ENCODE measurements at places on chromosomes 1 and 21.

- DNase-seq, result no peak
These were observed 21.9 kb upstream of the EPS8L3 start for GRCh38 chr1:109785446-109786111.

GRCh38 chr1:74005533-74005932, 192.4 kb downstream of the LRRIQ3 start:
- DNase-seq, result no peak

- DNase-seq, result no peak
These were observed 231.2 kb downstream of the DSCAM start for GRCh38 chr21:40615505-40616376.

DNA sequence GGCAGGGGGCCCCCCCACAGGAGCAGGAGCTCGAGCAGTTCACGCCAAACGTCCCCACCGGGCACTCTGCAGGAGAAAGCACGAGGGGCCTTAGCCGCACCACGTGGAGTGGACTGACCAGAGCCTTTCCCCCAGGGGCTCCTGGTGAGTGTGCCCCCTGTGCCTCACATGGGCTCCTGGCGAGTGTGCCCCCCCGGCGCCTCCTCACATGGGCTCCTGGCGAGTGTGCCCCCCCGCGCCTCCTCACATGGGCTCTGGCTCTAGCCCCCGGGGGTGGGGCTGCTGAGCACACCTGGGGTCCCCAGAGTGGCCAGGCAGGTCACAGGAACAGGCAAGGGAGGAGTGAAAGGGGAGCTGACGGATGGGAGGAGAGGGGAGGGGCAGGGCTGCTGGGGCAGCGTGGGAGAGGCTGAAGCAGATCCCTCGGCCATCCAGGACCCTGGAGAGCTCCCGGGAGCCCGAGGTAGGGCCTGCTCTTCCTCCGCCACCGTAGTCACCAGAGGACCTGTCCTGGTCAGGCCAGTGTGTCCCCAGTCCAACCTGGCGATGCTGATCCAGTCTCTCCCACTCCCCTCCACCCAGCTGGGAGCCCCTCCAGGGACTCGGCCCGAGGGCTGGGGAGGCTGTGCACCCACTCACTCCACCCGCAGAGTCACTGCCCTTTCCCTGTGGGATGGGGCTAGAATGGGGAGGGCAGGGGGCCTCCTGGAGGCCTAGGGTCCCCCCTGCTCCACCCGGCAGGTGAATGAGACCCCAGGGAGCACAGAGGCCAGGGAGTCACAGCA, 47.6 kb downstream of the ARHGEF16 start:
- peak; percentile 42 for DNase-seq

GRCh38 chr1:92480813-92481598, 5.7 kb downstream of the GFI1 start:
- DNase-seq, result no peak

GRCh38 chr21:44283948-44284347, 1.7 kb upstream of the AIRE start:
- no peak for DNase-seq

GRCh38 chr21:37939251-37939650, 23.0 kb upstream of the KCNJ6 start:
- DNase-seq, result no peak

DNA sequence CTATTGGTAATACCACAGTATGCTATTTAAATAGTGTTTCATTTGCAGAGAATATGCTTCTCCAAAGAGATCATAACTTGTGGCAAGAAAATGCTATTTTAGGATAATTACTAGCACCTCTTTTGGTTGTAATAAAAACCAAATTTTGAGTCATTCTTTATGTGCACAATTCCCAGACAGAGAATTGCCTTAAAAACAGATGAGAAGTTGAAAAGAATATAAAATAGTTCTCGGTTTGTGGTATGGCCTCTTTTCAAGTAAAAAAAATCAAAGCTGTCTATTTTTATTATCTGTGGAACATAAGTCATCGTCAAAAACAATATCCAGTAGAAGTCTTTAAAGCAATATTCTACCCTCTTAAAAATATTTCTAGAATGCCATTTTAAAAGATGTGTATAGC, 185.9 kb downstream of the GREM2 start:
- no peak for DNase-seq

- no peak for DNase-seq
These were observed 156.9 kb upstream of the GJB5 start for GRCh38 chr1:34597877-34598514.

DNA sequence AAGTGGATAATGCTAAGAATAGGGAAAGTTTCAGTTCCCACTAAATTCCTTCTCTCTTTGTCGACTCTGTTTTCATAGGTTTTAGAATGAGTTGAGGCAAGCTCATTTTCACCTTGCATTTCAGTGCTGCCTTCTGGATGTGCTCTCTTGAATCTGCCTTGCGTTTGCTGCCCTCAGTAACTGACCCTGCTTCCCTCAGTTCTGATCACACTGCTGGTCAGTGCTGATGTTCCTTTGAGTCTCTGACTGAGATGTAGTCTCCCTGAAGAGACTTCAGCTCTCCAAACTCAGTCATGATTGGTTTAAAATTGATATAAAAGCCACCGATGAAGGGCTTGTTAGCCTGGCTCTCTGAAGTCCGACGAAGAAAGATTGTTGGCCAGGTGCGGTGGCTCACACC, 25.2 kb upstream of the HMGN1 start:
- no peak for DNase-seq

GRCh38 chr1:206419250-206419649, 51.0 kb upstream of the IKBKE start:
- no peak for DNase-seq

DNA sequence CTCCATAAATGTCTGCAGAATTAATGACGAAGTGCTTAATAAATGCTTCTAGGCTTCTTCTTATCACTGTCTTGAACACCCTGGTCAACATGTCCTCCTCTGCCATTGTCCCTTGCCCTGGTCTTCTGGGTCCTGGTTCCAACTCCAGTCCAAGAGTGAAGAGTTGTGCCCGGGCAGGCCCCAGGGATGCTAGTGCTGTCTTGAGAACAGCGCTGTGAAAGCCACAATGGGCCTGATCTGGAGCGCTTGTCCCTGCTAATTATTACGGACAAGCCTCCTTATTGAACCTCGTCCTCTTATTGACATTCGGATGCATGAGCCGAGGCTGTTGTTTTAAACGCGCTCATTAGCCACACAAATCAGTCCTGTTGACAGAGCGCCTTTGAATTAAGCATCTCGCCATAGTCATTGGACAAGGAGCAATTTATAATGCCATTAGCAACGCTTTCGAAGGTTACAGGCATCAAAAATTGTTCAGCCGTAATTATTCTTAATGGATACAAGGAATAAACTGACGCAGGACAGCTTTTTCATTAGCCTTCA, 211.6 kb upstream of the POU3F1 start:
- DNase-seq, result no peak

DNA sequence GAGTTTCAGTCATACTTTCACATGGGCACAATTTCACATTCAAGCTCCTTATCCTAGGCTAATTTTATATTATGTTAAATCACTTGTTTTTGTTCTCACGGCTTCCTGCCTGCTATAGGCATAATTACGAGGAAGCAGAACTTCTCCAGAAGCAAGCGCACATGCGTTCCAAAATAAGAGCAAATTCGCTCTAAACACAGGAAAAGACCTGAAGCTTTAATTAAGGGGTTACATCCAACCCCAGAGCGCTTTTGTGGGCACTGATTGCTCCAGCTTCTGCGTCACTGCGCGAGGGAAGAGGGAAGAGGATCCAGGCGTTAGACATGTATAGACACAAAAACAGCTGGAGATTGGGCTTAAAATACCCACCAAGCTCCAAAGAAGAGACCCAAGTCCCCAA, at the start of gene CORT:
TSS of gene CORT (plus strand) at position 281 of the 400 bp plus-strand sequence. CDS start 193 bp downstream, outside the sequence.
- no peak for DNase-seq

DNA sequence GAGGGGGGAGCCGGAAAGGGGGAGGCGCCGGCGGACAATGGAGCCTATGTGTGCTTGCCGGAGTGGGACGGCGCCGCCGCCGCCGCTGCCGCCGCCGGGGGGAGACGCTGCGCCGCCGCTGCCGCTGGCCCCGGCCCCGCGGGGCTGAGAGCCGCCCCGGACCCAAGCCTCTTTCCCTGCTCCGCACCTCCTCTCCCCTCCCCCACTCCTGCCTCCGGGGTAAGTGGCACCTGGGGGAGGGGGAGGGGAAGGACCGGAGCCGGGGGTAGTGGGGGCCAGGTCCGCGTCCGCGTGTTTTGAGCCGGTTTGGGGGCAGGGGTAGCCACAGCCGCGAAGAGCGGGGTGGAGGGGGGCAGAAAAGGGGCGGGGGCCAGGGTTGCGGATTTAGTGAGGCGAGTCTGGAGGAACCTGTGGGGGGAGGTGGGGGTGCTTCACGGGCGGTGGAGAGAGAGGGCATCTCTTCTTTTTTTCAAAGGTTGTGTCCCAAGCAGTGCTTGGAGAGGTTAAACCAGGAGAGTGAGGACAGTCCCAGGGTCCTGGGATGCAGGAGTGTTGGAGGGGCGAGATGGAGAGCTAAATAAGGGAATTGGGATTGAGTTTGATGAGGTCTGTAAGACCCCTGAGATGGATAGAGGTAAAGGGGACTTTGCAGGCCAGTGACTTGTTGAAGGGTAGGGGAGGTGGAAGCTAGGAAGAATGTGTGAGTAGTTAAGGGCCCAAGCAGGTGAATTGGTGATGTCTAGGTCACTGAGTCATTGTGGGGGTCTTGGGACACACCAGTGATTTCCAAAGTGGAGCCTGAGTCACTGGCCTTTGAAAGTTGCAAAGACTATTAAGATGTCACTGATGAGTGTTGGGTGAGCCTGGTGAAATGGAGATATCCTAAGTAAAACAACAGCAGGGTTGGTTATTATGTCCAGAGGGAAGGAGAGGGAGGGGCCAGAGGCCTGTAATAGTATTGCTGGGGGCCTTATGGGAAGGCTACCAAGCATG, 59.1 kb downstream of the BCL9 start:
- DNase-seq, result no peak

DNA sequence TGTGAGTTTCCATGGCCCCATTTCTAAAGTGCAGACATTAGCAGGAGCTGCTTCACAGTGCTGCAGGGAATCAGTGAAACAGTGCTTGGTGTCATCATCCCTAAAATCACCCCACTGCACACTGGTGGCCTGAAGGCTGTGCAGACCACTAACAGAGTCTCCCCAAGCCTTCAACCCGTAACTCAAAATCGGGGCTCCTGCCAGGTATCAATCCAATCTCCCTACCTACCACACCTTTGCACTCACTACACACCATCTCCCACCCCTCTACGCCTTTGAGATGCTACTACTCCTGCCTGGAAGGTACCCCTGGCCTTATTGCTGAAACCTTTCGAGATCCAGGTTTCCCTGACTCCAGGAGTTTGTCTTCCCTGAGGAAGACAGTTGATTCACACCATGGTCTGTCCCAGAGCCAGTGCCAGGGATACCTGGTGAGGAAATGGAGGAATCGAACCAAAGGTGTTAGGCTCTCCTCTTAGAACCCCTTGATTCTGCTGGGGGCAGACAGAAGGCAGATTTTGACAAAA, 25.5 kb downstream of the SLC2A1 start:
- DNase-seq, result no peak

GRCh38 chr1:235325139-235325538, 2.8 kb downstream of the ARID4B start:
- DNase-seq, result no peak

DNA sequence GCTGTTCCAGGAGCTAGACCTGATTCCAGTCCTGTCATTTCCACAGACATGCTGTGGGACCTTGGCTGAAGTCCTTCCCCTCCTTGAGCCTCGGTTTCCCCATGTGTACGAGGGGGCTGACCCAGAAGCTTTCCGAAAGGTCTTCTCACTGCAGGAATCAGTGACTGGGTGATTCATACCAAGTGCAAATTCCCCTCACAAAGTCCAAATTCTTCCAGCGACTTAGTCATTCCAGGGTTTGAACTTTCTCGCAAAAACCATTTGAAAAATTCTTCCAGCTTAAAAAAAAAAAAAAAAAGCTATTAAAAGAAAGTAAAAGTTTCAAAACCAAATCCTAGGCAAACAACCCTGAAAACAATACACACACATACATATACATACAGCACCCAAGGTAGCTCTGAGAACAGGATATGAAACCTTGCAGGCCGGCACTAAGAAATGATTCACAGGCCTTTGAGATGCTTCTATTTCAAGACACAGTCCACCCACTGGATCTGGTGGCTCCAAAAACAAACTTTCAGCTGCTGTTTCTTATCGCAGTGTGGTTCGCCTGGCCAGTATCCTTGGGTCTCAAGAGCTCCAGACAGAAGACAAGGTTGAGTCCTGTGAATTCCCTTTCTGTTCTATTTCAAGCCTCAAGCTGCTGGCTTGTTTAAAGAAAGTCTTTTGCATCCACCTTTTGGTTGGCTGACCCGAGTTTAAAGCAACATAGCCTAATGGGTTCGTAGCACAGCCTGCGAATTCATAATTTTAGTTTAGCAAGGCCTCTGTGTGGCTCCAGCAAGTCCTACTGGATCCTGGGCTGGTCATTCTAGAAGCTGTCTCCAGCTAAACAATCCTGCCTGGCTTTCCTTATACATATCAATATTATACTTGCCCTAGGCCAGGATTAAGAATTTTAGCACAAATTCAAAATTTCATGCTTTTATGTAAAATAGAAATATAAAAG, 18.0 kb upstream of the ID3 start:
- peak; percentile 76 for DNase-seq
